ENCODE measurements at places on chromosomes 3 and 15.

- no peak for DNase-seq
These were observed 162.7 kb downstream of the ALCAM start for GRCh38 chr3:105529456-105529855.

- no peak for DNase-seq
These were observed 206.6 kb downstream of the FOXP1 start for GRCh38 chr3:71376911-71377310.

- no peak for DNase-seq
These were observed 22.6 kb downstream of the ADAM10 start for GRCh38 chr15:58726867-58727266.

- no peak for DNase-seq
These were observed 27.4 kb upstream of the GOLGA6C start for GRCh38 chr15:75230551-75231371.

GRCh38 chr15:93005133-93005532 is 83.9 kb downstream of the RGMA start:
- DNase-seq = no peak

DNA sequence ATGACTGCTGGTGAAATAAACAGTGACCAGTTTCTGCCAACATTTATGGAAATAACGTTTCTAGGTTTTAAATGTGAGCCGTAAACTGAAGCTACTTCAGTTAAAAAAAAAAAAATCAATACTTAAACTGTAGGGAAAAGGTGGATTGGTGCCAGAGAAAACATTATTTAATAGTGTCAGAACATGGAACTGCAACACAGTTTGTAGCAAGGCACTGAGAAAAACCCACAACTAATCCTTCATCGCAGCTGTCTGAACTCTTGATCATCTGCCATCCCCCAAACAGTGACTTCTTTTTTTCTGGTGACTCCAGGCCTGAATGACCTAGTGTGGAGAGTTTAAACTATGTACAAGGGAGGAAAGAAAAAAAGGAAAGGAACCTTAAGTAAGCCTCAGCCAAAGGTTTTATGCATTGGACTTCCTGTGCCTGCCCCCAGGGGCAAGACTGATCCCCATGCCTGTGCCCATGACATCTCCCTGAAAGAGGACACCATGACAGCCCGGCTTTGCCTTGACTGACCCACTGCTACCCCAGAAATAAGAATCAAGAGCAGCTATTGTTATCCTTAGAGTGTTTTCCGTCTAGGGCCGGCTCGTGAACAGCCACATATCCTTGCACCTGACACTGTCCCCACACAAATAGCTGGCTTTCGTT is 33.1 kb downstream of the CRTAP start:
- peak; percentile 59 for DNase-seq

GRCh38 chr3:24986612-24987011 is 441.5 kb upstream of the RARB start:
- DNase-seq = no peak

DNA sequence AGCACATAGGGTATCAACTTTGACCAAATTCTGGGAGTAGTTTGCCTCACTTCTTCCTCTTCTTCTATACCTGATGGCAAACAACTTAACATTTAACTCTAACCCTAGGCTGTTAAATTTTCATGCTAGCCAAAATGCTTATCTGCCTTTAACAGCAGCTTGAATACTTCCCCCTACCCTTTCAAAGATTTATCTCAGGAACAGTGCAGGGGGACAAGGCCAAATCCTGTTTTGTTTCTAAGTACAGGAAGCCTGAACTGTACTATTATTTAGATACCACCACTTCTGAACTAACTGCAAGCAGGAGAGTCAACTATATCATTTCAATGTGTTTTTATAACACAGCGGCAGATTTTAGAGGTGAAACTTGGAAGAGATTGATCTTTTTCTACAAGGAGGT is 104.0 kb upstream of the CNTN6 start:
- DNase-seq = no peak

GRCh38 chr15:90545095-90545494 is 15.4 kb downstream of the CRTC3 start:
- no peak for DNase-seq

DNA sequence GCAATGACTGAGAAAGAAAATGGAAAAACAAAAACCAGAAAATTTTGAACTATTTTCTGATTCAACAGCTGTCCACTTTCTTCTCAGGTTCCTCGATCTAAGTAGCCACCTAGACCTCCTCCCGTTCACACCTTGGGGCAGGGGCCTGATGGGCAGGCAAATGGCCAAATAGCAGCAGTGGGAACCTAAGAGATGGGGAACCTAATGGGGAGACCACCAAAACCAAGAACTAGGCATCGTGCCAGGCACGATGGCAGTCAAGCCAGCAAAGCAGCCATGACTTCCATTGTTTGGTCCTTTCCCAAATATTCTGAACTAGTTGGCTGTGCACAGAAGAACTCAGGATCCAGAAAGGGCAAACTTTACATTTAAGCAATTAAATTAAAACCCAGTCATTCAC is 57.1 kb downstream of the CAPN7 start:
- no peak for DNase-seq

DNA sequence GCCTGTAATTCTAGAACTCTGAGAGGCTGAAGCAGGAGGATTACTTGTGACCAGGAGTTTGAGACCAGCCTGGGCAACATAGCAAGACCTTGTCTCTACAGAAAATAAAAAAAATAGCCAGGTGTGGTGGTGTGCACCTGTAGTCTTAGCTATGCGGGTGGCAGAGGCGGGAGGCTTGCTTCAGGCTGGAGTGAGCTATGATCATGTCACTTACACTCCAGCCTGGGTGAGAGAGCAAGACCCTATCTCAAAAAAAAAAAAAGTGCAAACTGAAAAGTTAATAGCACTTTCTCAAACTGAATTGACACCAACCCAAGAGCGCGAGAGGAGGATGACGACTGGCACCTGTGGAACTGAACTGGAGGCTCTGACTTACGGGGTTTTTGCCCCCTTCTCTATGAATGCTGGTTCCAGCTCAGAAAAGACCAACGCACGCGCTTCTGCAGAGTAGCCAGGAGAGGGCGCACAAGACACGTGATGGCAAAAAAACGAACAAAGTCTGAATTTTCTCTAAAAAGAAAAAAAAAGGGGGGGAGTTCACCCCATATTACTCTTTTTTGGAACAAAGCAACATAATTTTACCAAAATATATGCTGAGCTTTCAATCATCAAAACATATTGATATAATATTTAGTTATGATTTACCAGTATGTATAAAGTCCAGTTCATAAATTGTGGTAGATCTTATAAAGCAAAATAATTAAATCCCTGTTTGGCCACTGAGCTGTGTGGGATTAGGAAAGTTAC is 23.7 kb downstream of the CFAP92 start:
- peak; percentile 81 for DNase-seq

DNA sequence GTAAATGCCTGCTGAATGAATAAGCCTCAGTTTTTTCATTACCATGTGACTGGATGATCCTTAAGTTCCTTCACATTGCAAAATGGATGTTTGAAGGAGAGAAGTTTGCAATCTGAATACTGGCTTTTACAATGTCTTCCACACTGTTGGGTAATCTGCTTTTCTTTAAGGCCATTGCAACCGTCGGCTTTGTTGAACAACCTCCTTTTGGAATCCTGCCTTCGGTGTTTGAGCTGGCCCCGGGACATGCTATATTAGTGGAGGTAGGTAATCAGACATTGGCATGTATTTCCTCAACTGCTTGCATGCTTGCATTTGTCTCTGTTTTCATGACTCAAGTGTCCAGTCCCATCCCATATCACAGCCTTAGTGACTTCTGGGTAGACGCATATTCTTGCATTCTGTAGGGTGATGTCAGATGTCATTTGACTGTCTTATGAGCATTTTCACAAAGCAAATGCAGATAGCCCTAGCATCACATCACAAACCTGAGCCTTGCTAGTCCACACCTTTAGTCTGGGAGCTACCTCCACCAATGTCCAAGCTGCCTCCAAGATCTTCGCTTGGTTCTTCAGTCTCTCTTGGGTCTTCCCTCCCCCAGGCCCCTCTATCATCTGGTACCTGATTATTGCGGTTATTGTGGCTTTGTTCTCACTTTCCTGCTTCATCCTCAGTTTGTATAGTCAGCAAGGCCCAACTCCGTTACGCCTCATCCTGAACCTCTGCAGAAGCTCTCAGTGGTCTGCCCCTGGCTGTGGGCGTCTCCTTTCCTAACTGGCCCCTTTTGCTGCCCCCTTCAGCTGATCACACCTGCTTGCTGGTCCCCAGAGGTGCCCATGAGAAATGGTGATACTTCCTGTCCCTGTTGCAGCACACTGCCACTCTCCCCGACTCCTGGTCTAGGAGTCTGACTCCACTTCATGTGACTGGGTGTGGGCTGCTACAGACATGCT is 48.5 kb downstream of the ACAA1 start:
- DNase-seq = no peak

GRCh38 chr3:188269040-188269439 is 115.1 kb downstream of the LPP start:
- DNase-seq = no peak

- no peak for DNase-seq
These were observed 41.8 kb downstream of the ITGB5 start for GRCh38 chr3:124845406-124845805.

- DNase-seq = no peak
These were observed 36.6 kb downstream of the GSK3B start for GRCh38 chr3:120057626-120058025.

GRCh38 chr3:140902791-140903190 is 38.8 kb upstream of the SLC25A36 start:
- DNase-seq = no peak

GRCh38 chr3:151589311-151589710 is 128.4 kb upstream of the IGSF10 start:
- no peak for DNase-seq

DNA sequence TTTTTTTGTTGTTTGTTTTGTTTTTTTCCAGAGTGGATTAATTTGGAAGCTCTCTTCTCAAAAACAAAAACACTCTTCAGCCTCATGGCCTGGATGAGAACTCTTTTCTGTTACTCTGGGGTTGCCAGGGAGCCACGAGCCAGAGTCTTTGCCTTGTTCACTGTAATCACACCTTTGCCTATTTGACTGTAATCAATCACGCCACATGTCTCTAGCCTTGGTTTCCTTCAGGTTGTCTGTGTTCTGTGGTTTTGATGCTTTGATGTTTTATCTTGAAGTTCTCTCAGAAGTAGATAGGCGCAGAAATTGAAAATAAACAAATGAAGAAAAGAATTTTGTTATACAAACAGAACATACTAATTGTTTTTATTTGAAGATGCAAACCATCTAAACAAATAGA is 62.3 kb upstream of the IGF1R start:
- no peak for DNase-seq

DNA sequence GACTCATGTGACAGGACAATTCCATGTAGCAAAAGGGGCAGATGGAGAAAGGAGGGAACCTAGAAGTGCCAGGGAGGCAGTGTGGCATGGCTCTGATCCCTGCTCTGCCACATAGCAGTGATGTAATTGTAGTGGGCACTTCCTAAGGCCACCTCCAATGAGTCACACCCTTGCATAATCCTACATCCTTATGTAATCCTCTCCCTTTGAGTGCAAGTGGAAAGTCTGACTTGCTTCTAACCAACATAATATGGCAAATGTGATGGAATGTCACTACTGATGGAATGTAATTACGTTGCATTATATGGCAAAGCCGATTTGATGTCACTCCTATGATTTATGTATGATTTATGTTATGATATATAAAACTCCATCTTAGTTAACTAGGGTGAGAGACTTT is 72.9 kb upstream of the ATP2C1 start:
- DNase-seq = peak; percentile 35

DNA sequence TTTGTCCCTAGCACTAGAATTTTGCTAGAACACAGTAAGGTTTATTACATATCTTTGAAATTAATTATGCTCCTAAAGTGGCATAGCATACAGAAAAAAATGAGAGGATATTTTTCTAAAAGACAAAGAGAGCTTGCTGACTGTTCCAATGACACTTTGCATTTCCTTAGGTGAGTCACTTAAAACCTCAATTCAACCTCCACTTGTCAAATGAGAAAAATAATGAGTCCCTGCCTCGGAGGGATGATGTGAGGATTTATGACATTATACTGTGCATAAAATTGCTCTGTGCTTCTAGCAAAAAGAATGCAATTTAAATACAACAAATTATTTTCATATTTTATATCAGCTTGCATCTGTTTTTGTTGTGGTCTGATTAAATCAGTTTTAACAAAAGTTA is 1417.0 kb upstream of the ALCAM start:
- no peak for DNase-seq

GRCh38 chr15:59346951-59347350 is 25.7 kb downstream of the MYO1E start:
- DNase-seq = no peak

DNA sequence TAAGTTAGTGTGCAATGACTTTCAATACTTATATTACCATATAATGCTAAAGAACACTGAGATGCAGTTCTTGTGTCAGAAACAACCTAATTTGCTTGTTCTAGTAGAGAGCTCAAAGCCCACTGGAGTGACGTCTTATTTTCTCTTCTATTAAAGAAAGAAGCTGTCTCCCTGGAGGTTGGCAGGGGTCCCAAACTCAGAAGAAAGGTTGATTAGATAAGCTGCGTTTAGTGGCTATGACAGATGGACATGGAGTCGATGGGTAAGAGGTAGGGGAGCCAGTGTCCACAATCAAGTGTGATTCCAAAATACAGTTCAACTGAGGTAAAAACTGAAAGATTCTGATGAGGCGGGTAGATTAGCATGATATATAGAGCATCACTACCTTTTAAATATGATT is 363.6 kb downstream of the NLGN1 start:
- DNase-seq = no peak

DNA sequence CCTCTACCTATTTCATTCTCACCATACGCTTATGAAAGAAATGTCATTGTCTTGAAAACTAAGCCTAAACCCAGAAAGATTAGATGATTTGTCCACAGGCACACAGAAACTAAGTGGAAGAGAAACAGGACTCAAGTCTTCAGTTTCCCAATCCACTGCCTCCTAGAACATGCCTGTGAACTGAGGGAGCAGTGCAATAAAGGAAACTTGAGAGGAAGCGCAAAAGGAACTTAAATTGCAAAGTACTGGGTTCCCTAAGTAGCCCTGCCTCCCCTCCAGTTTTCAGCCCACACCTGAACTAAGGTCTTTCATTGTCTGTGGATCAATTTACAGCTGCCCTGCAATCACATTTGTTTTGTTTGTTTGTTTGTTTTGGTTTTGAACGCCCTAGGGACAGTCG is 56.7 kb upstream of the TSEN2 start:
- DNase-seq = no peak

DNA sequence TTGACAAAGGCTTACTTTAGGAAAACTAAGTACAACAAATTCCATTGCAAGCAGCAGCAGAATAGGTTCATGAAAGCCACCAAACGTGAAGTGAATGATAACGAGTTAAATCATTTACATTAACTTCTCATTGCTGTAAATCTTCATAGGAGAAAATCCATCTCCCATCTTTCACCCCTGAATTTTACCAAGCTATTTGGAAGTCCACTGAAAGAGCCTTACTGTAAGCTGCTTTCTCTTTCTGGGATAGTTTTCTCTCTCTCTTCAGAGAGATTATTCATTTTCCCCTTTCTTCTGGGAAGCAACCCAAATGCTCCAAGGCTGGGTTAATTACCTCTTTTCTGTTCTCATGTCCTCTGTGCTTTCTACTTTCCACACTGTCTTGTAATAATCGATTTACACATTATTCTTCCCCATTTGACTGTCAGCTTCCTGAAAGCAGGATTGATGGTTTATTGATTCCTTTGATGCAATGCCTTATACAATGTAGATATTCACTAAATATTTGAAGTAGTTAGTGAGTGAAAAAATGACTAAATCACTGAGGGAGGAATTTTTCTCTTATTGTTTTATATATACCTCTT is 914.3 kb upstream of the ARPP21 start:
- DNase-seq = no peak
